ENCODE measurements at places on chromosomes 6 and 20.

- DNase-seq: no peak
These were observed 48.5 kb downstream of the FNDC1 start for GRCh38 chr6:159217595-159218275.

DNA sequence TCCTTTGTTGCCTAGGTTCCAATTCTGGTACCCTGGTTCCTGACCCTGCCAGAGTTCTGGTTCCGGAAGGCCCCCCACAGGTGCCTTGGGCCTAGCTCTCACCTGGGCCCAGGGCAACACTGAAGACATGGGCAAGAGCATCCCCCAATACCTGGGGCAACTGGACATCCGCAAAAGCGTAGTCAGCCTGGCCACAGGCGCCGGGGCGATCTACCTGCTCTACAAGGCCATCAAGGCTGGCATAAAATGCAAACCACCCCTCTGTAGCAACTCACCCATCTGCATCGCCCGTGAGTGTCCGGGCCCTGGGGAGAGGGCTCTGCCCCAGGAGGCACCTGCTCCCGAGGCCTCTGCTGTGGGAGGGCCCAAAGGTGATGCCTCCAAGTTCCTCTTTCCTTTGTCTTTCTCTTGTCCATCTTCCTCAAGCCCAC is at the start of gene ARMC12:
Gene ARMC12, plus strand, starts transcription at position 51 of the 431 bp plus-strand sequence. Its CDS starts 77 bp downstream, at position 128.
- DNase-seq: no peak

GRCh38 chr6:157954150-157955117 is 27.2 kb upstream of the SYNJ2 start:
- no peak for DNase-seq

- no peak for DNase-seq
These were observed 78.6 kb downstream of the TNFRSF21 start for GRCh38 chr6:47231151-47231550.

GRCh38 chr20:6683021-6683977 is 84.2 kb upstream of the BMP2 start:
- no peak for DNase-seq

- DNase-seq: no peak
These were observed 69.0 kb upstream of the TMEM200A start for GRCh38 chr6:130296854-130297253.

DNA sequence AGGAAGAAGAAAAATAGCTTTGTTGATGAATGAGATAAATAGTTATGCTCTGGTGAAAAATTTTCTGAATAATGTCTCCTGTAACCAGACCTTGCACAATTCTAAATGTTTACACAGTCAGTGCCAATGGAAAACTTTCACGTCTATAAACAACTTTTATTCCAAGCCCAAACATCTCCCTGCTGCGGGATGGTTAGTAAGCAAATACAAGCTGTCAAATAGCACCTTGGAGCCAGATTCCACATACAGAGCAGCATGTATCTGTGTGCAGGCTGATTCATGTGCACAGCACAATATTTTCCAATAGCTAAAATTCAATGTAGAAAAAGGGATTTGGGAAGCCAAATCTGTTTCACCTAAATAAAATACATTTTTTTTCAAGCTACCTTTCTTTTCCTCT is 813.3 kb downstream of the HACE1 start:
- no peak for DNase-seq

- no peak for DNase-seq
These were observed 6.4 kb upstream of the STX11 start for GRCh38 chr6:144143878-144144277.

DNA sequence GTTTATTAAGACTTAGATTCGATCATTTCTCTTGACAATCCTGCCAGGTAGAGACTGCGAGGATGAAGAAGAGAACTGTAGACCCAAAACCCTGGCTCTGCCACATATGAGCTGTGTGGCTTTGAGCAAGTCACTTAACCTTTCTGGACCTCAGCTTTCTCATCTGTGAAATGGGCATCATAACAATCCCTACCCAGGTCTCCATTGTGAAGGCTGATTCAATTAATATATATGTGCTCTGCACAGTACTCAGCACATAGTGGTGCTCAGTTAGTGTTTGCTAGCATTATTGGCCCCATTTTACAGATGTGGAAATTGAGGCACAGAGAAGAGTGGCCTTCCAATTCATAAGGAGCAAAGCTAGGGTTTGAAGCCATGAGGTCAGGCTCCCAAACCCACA is 7.9 kb downstream of the XKR7 start:
- no peak for DNase-seq

DNA sequence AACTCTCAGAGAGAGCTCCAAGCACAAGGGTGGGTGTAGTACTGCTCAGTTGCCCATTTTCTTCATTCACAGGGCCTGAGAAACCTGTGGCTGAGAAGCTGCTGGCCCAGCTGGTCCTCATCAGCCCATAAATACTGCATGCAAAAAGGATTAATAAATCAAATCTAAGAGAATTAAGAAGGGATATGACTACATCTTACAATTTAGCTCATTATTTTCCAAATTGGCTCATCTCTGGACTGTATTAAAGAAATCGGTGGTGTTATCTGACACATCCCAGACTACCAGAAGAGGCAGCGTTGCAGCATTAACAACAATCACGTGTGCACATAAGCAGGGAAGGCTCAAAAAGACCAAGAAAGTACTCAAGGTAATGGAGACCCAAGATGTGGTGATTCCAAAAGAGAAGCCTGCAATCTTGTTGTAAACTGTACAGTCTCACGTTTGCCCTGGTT is 90.7 kb downstream of the CD24 start:
- DNase-seq: no peak

DNA sequence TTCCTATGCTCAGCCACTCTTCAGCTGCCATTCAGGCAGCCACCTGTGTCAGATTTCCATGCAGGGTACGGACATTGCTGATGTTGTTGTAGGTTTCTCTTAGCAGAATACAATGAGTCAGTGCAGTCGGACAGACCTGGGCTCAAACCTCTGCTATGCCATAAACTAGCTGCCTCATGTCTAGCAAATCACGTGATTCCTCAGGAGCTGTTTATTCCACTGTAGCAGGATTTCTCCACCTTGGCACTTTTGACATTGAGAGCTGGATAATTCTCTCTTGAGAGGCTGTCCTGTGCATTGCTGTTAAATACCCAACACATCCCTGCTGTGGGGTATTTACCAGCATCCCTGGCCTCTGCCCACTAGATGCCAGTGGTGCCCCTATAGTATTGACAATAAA is 413.8 kb upstream of the CDH4 start:
- DNase-seq: no peak

GRCh38 chr6:1832844-1833787 is 223.4 kb downstream of the FOXC1 start:
- DNase-seq: no peak

DNA sequence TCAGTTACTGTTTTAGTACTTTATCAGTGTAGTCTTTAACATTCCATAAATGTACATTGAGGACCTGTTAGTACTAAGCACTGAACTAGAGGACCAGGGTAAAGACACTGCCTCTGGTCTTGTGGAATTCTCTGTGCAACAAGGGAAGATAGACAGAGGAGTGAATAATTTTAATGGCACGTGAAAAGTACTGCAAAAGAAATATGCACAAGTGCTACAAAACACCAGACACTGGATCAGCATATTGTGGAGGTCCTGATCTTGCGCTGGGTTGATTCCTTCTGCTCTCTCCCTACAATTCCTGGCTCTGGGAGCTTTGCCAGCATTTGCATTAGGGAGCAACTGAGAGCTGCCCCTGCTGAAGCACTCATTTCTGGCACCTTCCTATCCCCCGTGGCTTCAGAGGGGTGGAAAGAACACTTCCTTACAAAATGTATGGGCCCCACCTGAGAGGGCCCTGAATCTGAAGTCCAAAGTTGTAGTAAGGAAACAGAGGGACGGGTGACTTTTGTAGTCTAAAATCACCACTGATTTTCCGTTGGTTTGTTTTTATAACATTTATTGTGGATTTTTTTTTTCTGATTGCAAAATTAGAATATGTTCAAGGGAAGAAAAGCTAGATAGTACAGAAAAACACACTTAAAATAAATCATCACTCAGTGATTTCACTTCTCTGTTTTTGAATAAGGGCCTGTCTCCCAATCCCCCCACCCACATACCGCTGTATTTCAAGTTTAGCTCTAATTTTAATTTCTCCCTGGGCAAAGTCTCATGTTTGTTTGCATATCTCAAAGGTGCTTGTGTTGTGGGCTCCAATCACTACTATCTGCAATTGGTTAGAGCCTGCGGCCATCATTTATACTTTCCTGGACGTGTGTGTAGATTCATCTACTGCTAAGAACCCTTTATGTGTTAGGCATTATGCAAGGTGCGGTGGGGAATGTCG is 4.9 kb downstream of the PKIG start:
- no peak for DNase-seq

DNA sequence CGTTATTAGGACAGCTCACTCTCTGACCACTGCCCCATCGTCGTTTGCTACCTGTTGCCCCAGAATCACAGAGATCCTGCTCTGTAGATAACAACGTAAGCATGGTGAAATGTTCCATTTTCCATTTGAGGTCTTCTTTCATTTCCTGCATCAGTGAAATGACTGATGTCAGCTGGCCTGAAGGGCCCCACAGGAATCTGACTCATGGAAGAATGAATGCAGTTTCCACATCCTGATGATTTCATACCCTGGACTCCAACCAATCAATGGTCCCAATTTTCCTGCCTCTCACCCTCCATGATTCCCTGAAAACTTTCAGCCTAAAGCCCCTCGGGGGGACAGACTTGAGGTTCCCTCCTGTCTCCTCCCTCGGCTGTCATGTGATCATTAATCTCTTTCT is 394.4 kb upstream of the CDH4 start:
- DNase-seq: no peak

DNA sequence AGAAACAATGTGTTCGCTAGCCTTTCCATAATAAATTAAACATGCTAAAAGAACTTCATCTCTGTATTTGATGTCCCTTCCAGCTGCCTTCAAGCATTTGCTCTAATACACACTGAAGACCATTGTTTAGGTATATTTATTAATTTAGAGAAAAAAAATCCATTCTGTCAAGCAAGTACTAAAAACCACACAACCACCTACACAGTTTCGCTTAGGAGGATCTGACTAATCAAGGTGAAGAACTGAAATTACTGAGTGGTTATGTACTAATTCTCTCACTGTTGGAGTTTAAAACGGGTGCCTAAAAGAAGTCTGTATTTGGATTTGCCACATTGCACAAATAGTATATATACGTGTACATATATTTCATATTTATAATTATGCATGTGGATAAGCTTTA is 58.9 kb downstream of the GMDS start:
- DNase-seq: no peak

DNA sequence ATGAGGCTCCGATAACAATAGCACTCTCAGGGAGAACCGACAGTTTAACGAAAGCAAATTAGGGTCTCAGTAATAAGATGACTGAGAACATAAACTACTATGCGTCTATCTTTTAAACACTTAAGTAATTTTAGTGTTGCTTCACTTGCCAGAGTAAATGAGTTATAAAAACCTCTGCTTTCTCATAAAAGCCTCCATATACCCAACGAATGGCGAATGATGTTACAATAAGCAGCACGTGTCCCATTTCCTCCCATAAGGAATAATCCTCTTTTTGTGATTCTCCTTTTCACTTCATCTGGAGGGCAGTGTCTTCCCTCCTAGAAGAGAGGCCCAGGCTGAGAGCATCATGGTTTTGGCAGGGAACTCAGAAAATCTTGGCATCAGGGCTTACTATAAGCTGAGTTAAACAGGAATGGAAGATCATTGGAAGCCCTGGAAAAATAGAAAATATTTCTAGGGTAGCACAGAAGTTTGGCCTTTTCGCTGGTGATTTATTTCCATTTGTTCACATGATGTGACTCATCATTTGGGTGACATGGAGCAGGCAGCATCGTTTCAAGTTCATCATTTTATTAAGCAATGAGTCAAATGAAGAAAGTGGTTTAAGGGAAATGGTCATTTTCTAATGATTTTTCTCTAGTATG is 255.4 kb downstream of the ATXN1 start:
- no peak for DNase-seq

- DNase-seq: no peak
These were observed 169.3 kb downstream of the PREX1 start for GRCh38 chr20:48658505-48658904.

- no peak for DNase-seq
These were observed 229.3 kb downstream of the SYNDIG1 start for GRCh38 chr20:24698706-24699206.

- no peak for DNase-seq
These were observed 85.6 kb downstream of the CD2AP start for GRCh38 chr6:47563162-47563561.

DNA sequence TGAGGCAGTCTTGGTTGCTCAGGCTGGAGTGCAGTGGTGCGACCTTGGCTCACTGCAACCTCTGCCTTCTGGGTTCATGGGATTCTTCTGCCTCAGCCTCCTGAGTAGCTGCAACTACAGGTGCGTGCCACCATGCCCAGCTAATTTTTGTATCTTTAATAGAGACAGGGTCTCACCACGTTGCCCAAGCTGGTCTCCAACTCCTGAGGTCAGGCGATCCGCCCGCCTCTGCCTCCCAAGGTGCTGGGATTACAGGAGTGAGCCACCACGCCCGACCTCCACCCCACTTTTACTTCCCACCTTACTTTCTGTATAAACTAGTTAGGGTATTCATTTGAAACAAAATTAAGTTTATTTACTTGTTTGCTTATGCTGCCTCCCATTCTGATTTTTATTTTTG is 86.5 kb downstream of the NCOA3 start:
- DNase-seq: no peak

Data from activated T-cell treated with anti-CD3 and anti-CD28 coated beads, Interleukin-2, amount 50 U/mL, for 1 hour (primary cell).